Activated T-cell treated with anti-CD3 and anti-CD28 coated beads, Interleukin-2, amount 50 U/mL, for 4 hours (primary cell): ENCODE measurements at places on chromosomes 2 and 18. TPM values are rescaled to one million over a fixed set of nuclear protein-coding genes. Genes with fewer than 3 reads are reported as not detected.

- DNase-seq = no peak
Observed at GRCh38 chr2:68971591-68972231, 2.7 kb upstream of the GKN1 start.

COL5A2 gene
- total RNA-seq = 2.1 TPM

DNA sequence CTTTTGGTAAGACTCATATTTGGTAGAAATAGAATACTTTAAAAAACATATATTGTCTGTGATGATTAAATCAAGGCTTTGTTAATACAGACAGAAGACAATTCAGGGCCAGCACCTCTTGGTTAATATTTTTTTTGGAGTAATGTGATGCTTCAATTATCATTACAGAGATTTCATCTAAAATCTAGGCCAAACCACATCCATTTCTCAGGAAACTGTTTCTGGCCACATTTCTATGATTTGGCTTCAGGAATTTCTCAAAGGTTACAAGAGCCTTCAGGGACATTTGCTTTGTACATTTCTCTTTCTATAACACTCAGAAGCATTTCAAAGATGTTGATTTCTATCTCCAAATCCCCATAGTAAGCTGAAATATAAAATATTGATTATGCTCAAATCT is 614.9 kb downstream of the LRP1B start:
- DNase-seq = no peak

DNA sequence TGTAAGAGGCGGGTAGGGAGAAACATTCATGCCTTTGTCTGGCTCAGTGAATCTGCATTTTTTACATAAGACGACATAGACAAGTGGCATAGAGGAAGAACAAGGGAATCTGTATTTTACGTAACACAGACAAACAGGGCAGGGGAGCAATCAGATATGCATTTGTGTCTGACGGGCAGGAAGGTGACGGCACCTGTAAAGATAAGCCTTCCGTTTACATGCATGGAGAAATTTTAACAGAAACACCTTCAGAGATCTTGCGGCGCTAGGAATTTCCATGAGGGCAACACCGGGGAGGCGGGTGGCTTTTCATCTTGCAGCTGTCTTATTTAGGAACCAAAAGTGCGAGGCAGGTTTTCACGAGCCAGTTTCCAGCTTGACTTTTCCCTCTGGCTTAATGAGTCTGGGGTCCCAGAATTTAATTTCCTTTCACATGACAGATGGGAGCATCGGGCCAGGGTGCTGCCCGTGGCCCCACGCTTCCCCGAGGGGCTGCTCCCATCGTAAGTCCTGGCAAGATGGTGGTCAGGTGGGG is 42.6 kb downstream of the RTP5 start:
- no peak for DNase-seq

MDH1B gene
- 0.29 TPM for total RNA-seq

GRCh38 chr2:165953655-165954606 is at the start of gene TTC21B:
Gene TTC21B (minus strand): TSS chr2:165953776. CDS start chr2:165953705, 71 bp downstream.
- peak; percentile 90 for DNase-seq

RNF144A gene
- total RNA-seq = 13.7 TPM

- no peak for DNase-seq
Observed at GRCh38 chr2:7709907-7710306, 792.7 kb downstream of the RNF144A start.

DNA sequence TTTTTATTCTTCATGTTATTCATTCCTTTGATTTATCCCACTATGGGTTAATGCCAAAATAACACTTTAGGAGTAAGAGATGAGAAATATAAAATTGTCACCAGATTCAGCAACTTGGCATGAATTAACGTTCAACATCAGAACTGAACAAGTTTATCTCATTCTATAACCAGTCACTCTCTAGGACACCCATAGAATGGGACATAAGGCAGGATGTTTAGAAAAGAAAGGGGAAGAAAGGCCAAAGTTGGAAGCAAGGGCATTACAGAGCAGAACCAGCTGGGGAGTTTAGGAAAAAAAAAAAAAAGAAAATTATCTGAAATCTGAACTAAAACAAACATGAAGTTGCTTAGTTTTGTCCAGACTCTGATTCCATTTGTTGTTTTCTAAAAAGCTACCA is 211.0 kb downstream of the PMAIP1 start:
- no peak for DNase-seq

GRCh38 chr2:1294900-1295299 is 118.4 kb upstream of the TPO start:
- DNase-seq = no peak

GRCh38 chr2:38164881-38165280 is 88.9 kb upstream of the CYP1B1 start:
- DNase-seq = no peak

GRCh38 chr2:74498500-74499266 is 720 bp downstream of the LBX2 start:
- no peak for DNase-seq

TEX51 gene
- total RNA-seq = not detected

DNA sequence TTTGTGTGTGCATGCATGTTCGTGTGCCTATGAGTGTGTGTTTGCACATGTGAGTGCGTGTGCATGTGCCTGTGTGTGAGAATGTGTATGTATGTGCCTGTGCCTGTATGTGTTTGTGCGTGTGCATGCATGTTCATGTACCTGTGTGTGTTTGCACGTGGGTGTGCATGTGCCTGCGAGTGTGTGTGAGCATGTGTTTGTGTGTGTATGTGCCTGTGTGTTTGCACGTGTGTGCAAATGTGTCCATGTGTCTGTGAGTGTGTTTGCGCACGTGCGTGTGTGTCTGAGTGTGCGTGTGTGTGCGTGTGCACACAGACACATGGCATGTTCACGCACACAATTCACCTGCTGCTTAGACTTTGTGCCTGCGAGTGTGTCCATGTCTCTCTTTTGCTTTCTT is 853.5 kb upstream of the SALL3 start:
- no peak for DNase-seq

DNA sequence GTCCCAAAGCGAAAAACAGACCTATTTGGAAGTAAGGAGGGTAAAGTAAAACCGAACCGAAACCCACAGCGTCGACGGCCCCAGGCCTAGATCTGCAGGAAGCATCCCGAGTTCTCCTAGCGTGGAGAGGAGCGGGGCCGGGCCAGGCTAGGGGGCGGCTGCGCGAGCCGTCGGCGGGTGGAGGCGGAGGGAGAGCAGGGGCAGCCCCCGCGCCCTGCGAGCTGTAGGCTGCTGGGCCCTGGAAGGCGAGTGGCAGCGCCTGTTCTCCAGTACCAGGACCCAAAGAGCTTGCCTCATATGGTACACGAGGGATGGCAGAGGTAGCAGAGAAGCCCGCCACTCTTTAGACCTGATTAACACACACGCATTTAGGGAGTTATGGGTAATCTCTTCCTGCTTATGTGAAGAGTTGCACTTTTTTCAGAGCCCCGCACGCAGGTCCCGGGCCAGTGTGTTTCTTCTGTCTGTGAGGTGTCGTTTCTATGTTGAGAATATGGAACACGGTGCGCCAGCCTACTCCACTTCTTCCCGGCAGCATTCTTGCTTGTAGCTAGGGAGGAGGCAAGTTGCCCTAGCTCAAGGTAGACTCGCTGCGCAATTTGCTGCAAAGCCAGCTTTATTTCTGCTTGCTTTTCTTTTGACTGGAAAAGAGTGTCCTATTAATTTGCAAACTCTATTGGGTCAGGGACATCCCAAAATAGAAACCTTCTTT is 71.1 kb downstream of the ARHGEF33 start:
- DNase-seq = no peak

ANKRD30BL gene
- not detected for total RNA-seq

MAP3K19 gene
- not detected for total RNA-seq

- DNase-seq = no peak
Observed at GRCh38 chr2:102674836-102675235, 55.5 kb downstream of the SLC9A2 start.

MYOM1 gene
- total RNA-seq = 0.42 TPM

RGPD4 gene
- 0.24 TPM for total RNA-seq

GRCh38 chr2:143550500-143550899 is 421.3 kb downstream of the ARHGAP15 start:
- DNase-seq = no peak

SIX3 gene
- not detected for total RNA-seq
